Lung (tissue), 17 donors: ENCODE measurements at places on chromosomes 5 and 9. TPM values are rescaled to one million over a fixed set of nuclear protein-coding genes. Genes with fewer than 3 reads are reported as not detected.
A peak's percentile ranks its signal among the peaks of the same experiment; 100 is the strongest.

- H3K27ac ChIP-seq: peak overlapping the region; percentile 92
- H3K4me3 ChIP-seq: peak overlapping the region; percentile 98
- H3K4me1 ChIP-seq: peaks cover 7% of the 10 kb centered on the region
- no peak for DNase-seq
- no peaks in the 10 kb centered on the region for H3K27me3 ChIP-seq
These were observed 475 bp downstream of the DDX31 start for GRCh38 chr9:132669319-132669697.

DNA sequence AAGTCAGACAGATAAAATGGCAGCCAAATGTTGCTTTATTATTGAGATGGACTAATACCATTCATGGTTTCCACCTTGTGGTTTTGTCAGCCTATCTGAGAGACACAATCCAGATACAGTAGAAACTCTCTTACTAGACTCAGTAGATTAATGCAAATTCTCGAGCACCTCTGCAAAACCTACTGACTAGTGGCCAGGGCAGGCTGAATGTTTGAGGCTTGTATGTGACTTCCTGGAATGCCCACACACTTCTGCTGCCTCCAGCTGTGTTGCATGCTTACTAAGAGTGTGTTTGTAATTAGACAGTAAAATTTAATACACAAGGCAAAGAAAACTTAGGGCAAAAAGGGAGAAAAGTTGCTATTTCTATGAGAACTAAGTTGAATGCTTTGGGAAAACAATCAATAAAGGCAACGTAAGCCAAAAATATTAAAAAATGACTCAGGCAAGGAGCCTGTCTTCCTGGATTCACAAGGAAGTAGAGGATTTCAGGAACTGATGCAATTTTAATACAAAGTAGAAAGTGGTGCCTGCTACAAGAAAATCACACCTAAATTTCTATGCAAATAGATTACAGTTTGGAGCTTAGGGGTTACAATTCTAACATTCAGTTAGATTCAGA, 30.2 kb upstream of the CCNG1 start:
- no peak for DNase-seq
- H3K27me3 ChIP-seq: no peaks in the 10 kb centered on the region

Gene SEMA5A
- total RNA-seq: 44.9 TPM

DNA sequence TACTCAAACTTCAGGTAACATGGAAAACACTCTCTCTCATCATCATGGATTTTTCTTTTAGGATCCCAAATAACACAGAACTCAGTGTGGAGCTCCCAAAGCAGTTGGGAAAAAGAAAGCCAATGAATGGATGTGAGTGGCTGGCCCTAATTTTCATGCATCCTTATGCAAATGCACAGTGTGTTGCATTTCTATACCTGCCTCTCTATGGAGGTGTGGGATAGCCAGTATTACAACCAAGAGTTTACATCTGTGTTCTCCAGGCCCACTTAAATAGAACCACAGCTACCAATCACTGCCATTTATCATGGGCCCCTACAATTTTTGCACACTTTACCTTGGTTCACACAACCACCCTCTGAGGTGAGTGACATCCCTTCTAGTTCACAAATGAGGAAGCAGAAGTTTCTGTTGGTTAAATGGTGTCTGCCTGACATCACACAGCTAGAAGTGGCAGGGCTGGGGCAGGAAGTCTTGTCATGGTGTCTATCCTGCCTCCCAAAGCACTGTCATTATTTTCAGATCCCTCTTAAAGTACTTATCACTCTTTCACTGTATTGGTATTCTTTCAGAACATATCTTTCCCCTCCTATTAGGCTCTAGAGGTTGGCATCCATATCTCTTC, 17.3 kb downstream of the MAMDC2 start:
- no peak overlapping the region for H3K4me3 ChIP-seq
- H3K27me3 ChIP-seq: no peaks in the 10 kb centered on the region
- H3K36me3 ChIP-seq: no peaks in the 10 kb centered on the region
- no peak overlapping the region for H3K27ac ChIP-seq

Gene SEMA6A
- 17.7 TPM for total RNA-seq

Gene WHRN
- total RNA-seq: 11.7 TPM
